ENCODE measurements at places on chromosomes 2 and 18.

GRCh38 chr18:49250816-49251388, 209.5 kb downstream of the DYM start:
- no peak for DNase-seq

GRCh38 chr2:163407296-163407695, 328.5 kb downstream of the FIGN start:
- DNase-seq: no peak

- no peak for DNase-seq
Observed at GRCh38 chr2:163641986-163642385, 93.8 kb downstream of the FIGN start.

- DNase-seq: no peak
Observed at GRCh38 chr2:166179201-166179600, 51.4 kb upstream of the SCN1A start.

DNA sequence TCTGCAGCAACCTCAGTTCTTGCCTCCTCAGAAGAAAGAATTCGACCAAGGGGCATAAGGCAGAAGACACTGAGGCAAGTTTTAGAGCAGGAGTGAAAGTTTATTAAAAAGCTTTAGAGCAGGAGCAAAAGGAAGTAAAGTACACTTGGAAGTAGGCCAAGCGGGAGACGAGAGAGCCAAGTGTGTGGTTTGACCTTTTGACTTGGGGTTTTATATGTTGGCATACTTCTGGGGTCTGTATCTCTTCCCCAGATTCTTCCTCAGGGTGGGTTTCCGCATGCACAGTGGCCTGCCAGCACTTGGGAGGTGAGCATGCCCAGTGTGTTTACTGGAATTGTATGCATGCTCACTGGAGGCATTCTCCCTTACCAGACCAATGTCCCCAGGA, 59.3 kb upstream of the ANKRD44 start:
- no peak for DNase-seq

DNA sequence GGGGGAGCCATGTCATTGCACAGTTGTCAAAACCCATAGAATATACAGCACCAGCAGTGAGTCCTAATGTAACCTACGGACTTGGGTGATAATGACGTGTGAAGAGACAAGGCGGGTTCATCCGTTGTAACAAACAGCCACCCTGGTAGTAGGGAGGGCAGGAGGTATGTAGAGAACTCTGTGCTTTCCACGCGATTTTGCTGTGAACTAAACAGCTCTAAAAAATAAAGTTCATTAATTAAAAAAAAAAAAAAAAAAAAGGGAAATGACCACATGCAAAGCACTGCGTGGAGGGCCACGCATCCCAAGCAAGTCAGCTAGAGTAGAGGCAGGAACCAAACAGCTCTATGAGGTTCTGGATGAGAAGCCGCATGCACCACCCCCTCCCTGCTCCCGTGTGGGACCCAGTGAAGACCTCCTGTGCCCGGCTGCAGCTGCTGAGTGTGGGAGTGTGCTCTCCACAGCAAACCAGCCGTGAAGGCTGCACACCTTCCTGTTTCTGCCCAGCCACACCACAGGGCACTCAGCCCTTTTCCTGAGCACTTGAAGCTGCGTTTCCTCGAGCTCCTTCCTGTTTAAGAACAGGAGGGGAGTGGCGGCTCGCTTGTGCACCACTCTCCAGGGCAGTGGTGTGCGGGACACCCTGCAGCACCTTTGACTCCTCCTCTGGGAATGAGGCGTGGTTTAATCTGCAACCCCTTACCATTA, 65.6 kb downstream of the ODC1 start:
- no peak for DNase-seq
